ENCODE measurements at places on chromosomes 7 and 10. TPM values are rescaled to one million over a fixed set of nuclear protein-coding genes. Genes with fewer than 3 reads are reported as not detected.

TLX1 gene
- polyA plus RNA-seq, result 0.57 TPM

TSPAN15 gene
- 37.9 TPM for polyA plus RNA-seq

NPFFR1 gene
- polyA plus RNA-seq, result 0.31 TPM

PRSS37 gene
- polyA plus RNA-seq, result 0.34 TPM

LIPF gene
- polyA plus RNA-seq, result not detected

THNSL1 gene
- polyA plus RNA-seq, result 7.8 TPM

C10orf90 gene
- not detected for polyA plus RNA-seq

FAM25C gene
- not detected for polyA plus RNA-seq

GRCh38 chr7:151189038-151189437, 2.0 kb upstream of the ASB10 start:
- DNase-seq, result no peak

DNA sequence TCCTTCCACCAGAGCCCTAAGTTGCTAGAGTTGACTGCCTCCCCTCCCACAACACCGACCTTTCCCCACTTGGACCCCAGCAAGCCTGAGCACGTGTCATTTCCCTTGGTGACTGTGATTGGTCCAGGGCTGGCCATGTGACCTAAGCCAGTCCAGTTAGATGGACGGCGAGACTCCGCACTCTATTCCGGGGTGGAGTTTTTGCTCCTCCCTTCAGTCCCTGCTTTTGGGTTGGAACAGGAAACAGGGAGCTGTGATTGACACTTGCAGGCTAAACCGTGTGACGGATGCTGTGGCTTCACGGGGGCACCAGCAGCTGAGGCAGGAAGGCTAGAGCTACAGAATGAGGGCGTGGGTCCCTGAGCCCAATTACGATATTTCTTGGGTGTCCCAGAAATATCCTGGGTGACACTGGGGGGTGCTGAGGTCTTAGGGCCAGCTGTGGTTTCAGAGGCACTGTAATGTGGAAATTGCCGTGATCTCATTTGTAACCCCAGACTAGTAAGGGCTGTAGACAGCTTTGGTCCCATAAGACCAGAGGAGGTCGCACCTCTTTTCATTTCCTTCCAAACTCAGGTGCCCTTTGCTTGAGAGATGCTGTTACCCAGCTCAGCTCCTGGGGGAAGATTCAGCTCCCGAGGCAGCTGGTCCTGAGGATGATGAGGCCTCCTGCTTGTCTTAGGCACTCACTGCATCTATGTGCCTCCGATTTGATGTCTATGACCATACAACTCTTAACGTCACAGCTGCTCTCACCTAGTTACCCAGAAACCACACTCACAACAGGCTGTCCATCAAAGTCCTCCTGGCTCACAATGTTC, 102.7 kb upstream of the NPTX2 start:
- no peak for DNase-seq

GRCh38 chr10:50396491-50397311, 145.4 kb upstream of the ASAH2 start:
- DNase-seq, result no peak

- no peak for DNase-seq
Measured at GRCh38 chr7:134654104-134654775, 7.6 kb downstream of the BPGM start.

DNA sequence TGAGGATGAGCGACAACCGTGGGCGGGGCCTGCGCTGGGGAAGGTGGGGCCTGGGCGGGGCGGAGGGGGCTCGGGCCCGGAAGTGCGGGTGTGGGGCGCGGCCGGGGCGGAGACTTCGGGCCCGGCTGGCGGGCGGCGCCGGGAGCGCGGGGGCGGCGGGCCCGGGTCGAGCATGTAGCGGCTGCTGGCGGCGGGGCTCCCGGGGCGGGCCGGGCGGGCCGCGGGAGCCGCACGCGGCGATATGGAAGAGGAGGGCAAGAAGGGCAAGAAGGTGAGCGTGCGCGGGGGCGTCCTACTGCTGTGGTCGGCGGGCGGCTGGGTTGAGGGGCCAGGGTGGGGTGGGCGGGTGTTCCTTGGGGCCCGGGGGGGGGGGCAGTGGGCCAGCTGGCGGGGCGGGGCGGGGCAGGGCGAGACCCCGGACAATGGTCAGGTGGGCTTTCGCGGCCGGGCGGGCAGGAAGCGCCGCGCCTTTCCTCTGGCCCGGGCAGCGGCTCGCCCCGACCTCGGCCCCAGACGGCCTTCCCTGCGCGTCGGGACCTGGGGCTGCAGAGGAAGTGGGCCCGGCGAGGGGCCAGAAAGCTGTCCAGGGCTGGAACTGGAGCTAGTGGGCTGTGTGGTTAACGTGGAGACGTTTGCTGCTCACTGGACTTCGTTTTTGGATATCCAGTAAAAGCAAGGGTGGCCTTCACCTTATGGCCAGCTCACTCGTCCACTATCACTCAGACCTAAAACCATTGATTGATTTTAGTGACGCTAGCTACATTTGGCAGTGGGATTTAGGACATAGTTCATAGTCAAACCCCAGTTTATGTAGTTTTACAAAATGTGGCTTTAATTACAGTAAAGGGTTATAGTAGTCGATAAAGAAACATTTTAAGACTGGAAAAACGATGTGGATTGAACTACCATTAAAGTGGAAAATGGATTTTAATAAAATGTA, at the start of gene CCM2:
CCM2 (plus strand) TSS at position 109 of the 940 bp plus-strand sequence; CDS start at position 242, 133 bp downstream.
- peak; percentile 36 for DNase-seq

DNA sequence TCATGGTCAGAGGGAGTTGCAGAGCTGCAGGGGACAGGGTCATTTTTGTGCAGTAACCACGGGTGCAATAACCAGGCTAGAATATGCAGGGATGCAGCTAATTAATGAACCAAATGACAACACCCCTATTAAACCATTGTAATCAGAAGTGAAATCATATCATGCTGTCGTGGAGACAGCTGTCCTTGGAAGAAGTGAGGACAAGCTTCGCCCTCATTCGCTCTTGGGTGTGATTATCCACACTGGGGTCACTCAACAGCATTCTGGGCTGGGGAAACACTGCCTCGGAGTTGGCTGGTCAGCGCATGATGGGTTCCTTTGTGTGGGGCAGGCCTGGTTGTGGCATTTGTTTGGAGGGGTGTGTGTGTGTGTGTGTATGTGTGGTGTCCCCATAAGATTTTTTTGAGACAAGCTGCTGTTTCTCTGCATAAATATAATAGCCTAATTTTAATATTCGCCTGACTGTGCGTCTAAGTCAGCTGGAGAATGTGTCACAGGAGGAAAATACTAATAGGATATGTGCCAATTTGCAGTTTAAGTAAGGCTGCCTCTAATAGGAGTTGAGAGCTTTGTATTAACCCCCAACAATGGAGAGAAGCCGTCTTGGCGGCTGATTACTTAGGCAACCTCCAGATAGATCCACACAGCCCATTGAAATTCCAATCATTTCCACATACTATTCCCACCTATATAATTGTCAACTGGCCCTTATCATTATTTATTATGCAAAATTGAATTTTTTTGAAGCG, 149.4 kb downstream of the DNAJB6 start:
- DNase-seq, result no peak

DNA sequence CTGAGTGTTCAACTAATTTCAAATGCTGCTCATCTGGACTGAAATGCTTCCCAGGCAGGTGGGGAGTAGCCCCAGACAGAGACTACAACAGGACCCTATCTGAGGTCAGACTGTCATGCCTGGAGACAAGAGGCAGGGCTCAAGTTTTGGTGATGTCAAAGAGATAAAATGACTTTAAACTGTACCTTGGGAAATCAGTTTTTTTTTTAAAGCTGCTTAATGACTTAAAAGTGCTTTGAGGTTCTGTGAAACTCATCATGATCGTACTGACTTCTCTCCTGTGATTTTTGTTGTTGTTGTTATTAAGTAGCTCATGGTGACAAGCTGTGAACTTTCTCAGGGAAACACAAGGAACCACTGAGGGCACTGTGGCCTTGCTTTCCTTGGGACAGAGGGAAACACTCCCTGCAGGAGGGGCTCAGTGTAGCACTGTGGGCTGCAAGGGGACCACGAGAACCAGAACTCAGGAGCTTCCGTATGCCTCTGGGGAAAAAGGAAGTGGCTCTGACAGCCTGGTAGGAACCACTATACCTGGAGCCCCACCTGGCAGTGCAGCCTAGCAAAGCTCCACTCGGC, 9.5 kb downstream of the HIPK2 start:
- no peak for DNase-seq

- DNase-seq, result no peak
Measured at GRCh38 chr7:6167587-6168476, 104.6 kb downstream of the CYTH3 start.

DNA sequence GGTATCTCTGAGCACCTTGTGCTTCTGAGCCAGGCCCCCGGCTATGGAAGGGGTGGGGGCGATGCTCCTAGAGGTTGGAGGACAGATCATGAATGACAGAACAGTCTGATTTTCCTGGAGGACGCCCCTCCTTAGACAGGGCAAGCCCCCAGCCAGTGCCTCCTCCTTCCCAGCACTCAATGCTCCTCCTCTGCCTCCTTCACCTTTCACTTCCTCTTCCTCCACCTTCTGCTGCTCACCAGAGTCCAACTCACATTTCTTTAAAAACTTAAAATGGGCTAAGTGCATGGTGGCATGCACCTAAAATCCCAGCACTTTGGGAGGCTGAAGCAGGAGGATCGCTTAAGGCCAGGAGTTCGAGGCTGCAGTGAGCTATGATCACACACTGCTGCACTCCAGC, 71.1 kb upstream of the CUX1 start:
- no peak for DNase-seq

DNA sequence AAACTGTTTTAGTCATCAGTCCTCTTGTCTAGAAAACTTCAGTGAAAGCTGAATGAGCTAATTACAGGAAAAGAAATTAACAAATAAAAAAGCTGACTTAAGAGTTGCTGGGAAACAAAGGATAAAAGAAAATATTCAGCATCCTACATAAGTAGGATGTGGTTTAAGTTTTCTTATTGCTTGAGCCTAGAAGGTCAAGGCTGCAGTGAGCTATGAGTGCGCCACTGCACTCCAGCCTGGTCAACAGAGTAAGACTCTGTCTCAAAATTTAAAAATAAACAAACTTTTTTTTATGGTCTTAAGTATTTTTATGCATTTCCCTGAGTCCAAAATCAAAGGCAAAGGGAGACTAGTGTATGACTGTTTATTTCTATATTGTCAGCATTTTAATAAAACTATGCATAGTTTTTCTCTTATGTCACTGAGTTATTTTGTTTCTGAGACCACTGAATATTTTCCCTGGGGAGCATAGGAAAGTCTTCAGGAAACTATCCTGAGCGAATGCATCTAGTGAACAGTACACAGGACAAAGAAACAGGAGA, 40.0 kb upstream of the LRRN3 start:
- DNase-seq, result no peak

DNA sequence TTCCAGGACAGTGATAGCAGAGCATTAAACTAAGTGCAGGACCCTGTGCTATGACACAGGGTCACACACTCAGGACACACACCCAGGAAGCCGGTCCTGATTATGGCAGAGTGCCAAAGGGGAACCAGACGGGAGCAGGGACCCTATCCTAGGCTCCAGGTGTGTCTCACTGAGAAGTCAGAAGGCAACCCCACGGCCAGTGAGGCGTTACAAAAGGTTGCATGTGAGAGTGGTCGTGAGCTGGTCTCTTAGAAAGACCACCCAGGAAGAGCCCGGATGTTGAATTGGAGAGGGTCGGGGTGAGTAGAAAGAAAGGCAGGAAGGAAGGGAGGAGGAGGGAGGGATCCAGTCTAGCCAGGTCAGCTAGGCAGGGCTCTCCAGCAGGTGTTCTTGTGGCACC, 31.0 kb downstream of the FRMPD2 start:
- DNase-seq, result no peak

DNA sequence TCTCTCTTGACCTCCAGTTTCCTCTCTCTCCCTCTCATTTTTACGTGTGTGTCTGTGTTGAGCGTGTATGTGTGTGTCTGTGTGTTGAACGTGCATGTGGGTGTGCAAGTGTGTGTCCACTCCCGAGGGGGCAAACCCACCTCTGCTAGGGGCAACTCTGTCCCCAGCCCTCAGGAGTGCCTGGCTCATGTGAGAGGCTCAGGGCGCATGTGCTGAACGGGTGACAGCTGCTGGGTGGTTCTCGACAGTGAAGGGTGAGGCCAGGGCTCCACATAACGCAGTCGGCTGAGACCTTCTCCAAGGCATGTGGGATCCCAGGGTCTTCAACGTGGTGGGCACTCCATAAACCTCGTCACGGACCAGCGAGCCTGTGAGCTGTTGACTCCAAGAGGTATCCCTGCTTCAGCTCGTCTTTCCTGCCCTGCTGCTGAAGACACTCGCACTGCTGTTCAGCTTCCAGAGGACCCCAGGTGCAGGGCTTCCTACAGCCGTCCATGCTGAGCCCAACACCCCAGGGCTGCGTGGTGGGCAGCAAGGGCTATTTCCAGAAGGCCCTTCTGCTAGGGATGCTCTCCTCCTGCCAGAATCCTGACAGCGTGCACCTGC, 361.6 kb upstream of the SHH start:
- DNase-seq, result no peak

DNA sequence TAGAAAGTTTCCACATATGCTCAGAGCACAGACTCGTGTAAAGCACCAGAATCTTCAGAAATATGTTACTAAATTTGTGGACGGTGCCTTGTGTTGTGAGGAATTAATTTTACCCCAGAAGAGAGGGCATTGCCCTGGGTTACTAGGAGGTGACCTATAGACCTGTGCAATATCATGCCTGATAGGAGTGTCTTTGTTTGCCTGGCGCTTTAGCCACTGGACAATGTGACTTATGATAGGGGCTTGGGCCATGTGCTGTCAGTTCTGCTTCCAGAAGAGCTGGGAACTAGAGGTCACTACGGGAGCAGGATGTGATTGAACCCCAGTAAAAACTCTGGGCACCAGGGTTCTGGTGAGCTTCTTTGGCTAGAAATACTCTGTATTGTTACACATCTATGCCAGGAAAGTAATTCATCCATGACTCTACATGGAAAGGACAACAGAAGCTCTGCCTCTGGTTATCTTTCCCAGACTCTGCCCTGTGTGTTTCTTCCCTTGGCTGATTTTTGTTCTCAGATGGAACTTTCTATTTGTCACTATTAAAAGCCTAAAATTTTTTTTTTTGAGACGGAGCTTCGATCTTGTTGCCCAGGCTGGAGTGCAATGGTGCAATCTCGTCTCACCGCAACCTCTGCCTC, 75.5 kb downstream of the SIRT1 start:
- DNase-seq, result no peak

GRCh38 chr10:125017547-125018298, 75.8 kb downstream of the ZRANB1 start:
- no peak for DNase-seq

DNA sequence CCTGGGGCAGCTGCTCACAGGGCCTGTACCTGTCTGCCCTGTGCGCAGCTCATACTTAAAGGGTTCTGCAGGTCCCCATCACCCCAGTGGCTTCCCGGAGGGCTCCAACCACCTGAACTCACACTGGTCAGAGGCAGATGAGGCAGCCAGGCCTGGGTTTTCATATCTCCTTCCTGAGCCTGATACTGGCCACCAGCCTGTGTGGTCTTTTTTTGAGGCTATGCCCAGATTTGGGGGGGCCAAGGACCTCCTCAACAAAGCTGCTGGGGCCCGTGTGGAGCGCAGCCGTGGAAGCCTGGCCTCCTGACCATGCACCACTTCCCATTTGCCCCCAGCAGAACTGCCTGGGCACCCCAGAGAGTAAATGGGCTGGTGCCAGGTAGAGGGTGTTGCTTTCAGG, 25.7 kb downstream of the PNLIPRP2 start:
- no peak for DNase-seq

GRCh38 chr7:7671361-7671760, 30.8 kb downstream of the UMAD1 start:
- DNase-seq, result no peak

Measured in large intestine (tissue), 12 donors.